ENCODE measurements at places on chromosomes 6 and 20. TPM values are rescaled to one million over a fixed set of nuclear protein-coding genes. Genes with fewer than 3 reads are reported as not detected.

GRCh38 chr6:167140589-167141474 is 16.9 kb downstream of the GPR31 start:
- no peak for DNase-seq

DNA sequence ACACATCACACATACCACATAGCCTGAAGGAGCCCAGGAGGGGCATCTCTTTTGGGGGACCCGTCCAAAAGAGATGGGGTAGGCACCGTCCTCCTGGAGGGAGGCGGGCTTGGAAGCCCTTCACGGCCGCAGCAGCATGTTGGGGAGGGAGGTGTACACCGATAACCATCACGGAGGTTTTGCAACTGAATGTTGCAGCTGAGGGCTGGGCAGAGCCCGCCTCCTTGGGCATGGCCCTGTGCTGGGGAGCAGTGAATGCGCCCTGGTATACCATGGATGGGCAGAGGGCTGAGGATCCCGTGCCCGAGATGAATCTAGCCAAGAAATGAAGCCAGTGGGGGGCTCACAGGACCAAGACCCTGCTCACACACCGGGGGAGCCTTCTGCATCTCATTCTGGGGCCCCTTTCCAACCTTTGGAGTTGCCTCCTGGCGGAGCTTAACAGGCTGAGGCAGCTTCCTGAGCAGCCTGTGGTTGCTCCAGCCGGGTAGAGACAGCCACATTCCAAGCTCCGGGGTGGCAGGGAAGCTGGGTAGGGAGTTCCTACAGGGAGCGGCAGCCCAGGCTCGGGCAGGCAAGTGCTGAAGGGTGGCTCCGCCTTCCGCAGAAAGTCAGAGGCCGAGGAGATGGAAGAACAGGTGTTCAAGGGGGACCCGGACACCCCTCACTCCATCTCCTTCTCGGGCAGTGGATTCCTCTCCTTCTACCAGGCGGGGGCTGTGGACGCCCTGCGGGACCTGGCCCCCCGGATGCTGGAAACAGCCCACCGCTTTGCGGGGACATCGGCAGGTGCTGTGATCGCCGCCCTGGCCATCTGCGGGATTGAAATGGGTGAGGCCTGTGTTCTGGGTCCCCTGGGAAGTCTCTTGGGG is at the start of gene PNPLA1:
Gene PNPLA1 (plus strand): TSS at position 227 of the 872 bp plus-strand sequence. CDS start 400 bp downstream, at position 627.
- DNase-seq: no peak

Gene DPPA5
- not detected for total RNA-seq

Gene ELOVL2
- not detected for total RNA-seq

GRCh38 chr6:34603707-34604106 is 47.6 kb upstream of the SPDEF start:
- no peak for DNase-seq

DNA sequence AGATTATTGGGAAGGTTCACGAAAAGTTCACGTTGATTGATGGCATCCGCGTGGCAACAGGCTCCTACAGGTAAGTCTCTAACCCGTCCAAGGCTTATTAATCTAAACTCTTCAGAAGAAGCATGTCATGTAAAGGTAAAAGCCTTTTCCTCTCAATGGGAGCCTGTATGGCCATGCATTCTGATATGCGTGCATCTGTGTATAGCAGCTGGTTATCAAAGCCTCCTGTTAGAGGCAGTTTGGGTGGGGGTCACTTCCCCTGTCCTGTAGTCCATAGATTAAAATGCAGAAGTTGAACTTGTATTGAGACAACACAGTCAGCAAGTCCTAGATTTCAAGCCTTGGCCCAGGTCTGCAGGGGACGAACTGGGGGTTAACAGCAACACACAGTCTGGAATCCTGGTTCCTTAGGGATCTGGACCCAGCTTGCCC is 14.2 kb upstream of the DHX35 start:
- no peak for DNase-seq

DNA sequence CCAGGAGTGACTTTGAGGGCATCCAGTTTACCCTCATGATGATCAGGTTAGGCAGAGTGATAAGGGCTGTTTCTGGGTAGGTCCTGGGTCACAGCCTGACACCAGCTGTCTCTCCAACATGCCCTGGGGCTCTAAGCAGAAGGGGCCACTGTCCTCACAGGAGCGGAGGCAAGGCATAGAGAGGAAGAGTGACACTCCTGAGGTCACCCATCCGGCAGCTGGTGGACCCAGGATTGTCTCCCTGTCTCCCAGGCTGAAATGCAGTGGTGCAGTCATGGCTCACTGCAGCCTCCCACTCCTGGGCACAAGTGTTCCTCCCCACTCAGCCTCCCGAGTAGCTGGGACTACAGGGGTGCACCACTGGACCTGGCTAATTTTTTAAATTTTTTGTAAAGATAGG is 12.0 kb downstream of the DLGAP4 start:
- no peak for DNase-seq

GRCh38 chr6:129393654-129394053 is 316.3 kb downstream of the ARHGAP18 start:
- DNase-seq: no peak

GRCh38 chr20:23541330-23541729 is 27.0 kb downstream of the CST9L start:
- DNase-seq: no peak

GRCh38 chr6:169225131-169225576 is 28.5 kb downstream of the THBS2 start:
- no peak for DNase-seq

GRCh38 chr20:49313283-49313682 is 35.4 kb upstream of the ZNFX1 start:
- DNase-seq: no peak

DNA sequence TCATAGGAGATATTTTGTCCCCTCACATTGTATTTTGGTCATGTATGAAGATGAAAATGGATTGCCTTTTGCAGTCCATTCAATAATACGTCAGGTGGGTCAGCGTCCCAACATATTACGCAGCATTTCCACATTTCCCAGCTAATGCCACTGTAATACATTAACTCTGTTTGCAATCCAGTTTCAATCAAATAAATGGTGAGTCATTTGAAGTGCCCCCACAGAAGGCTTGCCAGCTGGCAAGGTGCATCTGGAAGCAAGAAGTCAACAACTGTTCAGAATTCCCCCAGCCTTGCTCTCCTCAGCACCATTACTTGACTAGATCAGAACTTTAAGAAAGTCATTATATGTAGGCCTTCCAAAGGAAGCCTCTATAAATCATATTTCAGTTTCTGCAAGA is 50.4 kb downstream of the PHACTR1 start:
- no peak for DNase-seq

GRCh38 chr6:142926177-142926493 is 18.8 kb downstream of the HIVEP2 start:
- no peak for DNase-seq

GRCh38 chr20:41081276-41081814 is 52.7 kb downstream of the TOP1 start:
- DNase-seq: no peak

DNA sequence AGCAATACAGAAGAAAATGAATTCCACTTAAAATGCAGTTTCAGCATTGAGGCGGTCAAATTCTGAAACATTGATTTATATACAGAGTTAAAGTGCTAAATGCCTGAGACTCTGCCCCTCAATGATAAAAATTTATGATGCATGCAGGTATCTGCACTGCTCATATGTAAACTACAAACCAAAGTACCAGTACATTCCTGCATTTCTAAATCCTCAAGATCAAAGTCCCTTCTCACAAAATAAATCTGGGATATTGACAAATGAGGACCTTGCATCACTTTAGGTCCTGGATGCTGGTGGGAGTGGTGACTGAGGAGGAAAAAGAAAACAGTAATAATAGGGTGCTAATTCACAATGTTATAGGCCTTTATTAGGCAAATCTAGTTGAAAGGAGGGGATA is 101.9 kb downstream of the FIG4 start:
- no peak for DNase-seq

Gene ATP9A
- total RNA-seq: 19.3 TPM

DNA sequence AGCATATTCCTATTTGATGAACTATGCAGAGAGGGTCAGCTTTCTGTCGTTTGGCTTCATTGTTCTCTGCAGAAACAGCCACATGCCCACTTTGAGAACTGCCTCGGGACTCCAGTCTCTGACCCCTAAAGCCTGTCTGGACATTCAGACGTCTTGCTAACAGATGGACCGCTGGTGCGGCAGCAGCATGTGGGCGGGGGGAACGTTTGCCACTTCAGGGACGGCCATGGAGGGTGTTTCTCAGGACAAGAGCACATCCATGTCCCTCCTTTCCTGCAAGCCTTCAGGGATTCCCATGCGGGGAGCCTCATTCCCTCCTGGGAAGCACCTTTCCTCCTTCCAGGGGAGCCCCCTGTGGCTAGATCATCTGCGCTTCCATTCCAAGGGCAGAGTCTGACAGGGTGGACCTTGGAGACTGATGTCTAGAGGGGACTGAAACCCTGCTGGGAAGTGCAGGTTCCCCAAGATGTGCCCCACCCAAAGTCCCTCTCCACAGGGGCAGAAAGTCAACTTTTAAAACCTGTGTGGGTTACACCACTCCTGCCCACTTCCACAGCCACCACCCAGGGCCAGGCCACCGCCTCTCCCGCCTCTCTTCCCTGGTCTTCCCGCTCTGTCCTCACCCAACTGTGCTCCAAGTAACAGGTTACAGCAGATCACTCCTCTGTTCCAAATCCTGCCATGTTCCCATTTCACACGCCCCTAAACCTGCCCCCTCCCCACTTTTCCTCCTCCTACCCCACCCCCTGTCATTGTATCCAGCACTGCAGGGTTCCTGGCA is 94.8 kb upstream of the PMEPA1 start:
- no peak for DNase-seq

DNA sequence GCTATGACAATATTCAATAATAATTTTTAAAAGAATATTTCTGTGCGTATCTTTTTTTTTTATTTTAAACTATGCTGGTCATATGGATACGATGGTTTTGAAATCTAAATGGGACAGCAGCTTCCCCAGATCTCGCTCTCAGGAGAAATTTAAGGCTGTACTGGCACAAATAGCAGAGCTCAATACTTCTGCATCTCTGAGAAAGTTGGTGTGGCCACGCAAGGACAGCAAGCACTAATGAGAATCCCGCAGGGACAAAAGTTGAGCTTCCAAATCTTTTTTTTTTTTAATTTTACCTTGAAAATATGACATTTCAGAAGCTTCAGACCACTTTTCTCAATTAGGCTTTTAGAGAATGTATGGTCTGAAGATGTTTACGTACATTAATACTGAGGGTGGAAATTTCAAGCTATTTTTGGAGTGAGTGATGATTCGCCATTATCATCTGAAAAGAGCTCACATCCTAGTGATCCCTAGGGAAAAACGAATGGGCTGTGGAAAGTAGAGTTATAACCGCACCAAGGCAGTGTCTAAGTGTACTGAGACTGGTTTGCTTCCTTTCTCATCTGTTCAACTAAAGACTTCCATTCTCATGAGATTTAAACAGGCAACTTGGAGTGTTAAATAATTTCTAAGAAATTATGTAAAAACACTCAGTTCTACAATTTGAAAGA is 840.0 kb downstream of the C6orf118 start:
- DNase-seq: no peak

GRCh38 chr20:33411711-33412483 is 10.6 kb upstream of the CDK5RAP1 start:
- no peak for DNase-seq

- DNase-seq: no peak
These were observed 35.7 kb downstream of the TRAM2 start for GRCh38 chr6:52541135-52541534.

Gene ABHD16B
- not detected for total RNA-seq

DNA sequence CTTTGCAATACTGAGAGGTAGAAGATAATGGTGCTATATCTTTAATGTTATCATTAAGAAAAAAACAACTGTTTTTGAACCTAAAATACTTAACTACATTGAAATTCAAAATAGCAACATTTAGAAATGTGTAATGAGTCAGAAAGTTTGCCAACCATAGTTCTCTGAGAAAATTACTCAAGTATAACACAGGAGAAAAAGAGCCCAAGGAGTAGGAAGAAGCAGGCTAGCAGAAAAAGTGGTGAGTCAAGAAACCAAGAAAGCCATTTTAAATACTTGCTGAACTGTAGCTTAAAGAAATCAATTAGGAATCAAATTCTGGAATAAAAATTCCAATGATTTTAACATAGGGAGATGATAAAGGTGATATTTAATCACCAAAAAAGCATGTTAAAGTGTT is 181.0 kb upstream of the RSPO3 start:
- no peak for DNase-seq

- no peak for DNase-seq
These were observed 53.0 kb downstream of the B3GAT2 start for GRCh38 chr6:70903665-70904452.

- DNase-seq: no peak
These were observed 39.9 kb upstream of the FRMD1 start for GRCh38 chr6:168118935-168119334.

GRCh38 chr6:74096329-74096728 is 400.3 kb downstream of the CD109 start:
- no peak for DNase-seq

DNA sequence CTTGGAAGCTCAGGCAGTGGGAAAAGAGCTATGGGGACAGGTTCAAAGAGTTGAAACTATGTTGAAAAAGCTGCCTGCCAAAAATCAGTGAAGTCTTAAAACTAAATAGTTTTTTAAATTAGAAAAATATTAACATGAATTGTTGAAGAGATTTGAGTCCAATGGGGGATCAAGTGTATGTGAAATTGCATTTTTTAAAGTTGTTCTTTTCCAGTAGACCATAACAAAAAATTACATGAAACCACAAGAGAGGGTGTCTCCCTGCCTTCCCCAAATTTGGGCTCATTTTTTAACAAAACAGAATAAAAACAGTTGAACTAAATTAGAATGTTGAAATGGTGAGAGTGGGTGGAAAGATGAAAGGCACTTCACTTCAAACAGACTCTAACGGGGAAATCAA is 31.5 kb upstream of the COL10A1 start:
- no peak for DNase-seq

- no peak for DNase-seq
These were observed 33.1 kb upstream of the SMLR1 start for GRCh38 chr6:130794010-130794697.

Gene BMP7
- total RNA-seq: 34.7 TPM

Gene SCRT2
- not detected for total RNA-seq

Gene OR2H1
- total RNA-seq: not detected

- no peak for DNase-seq
These were observed 21.3 kb downstream of the ZNF341 start for GRCh38 chr20:33753143-33753542.

Gene KLHDC3
- total RNA-seq: 35.7 TPM

- no peak for DNase-seq
These were observed 93.4 kb upstream of the NHSL1 start for GRCh38 chr6:138592749-138593123.

Gene HDGFL1
- total RNA-seq: not detected

GRCh38 chr6:20604159-20604558 is 69.9 kb downstream of the CDKAL1 start:
- no peak for DNase-seq

DNA sequence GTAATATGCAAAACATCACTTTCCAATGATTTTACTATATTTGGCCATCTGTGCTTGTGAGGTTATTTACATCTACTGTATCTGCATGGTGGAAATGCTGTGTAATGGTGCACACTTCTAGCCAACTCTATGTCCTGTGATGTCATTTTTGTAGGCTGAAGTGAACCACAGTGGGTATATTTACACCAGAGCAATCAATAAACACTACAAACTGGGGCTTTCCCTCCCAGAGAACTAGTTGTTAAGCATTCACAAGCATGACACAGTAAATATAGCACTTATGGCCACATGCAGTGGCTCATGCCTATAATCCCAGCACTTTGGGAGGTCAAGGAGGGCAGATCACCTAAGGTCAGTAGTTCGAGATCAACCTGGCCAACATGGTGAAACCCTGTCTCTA is 4.9 kb downstream of the SLC22A2 start:
- DNase-seq: no peak

Gene RHAG
- not detected for total RNA-seq

GRCh38 chr6:18185624-18186023 is 30.4 kb downstream of the KDM1B start:
- no peak for DNase-seq

GRCh38 chr6:167152862-167153261 is 4.9 kb downstream of the GPR31 start:
- DNase-seq: no peak

Gene C20orf141
- total RNA-seq: not detected
